Stimulated activated naive CD8-positive, alpha-beta T cell treated with anti-CD3 and anti-CD28 coated beads, Interleukin-15, amount 100 ng/mL, for 72 hours (primary cell): ENCODE measurements at places on chromosomes 2 and 18.

GRCh38 chr2:36664696-36665076 lies 31.8 kb upstream of the VIT start:
- no peak for DNase-seq

- DNase-seq = no peak
Observed at GRCh38 chr2:147177071-147177857, 667.6 kb upstream of the ACVR2A start.

GRCh38 chr2:149703281-149703680 lies 115.7 kb upstream of the MMADHC start:
- DNase-seq = no peak

DNA sequence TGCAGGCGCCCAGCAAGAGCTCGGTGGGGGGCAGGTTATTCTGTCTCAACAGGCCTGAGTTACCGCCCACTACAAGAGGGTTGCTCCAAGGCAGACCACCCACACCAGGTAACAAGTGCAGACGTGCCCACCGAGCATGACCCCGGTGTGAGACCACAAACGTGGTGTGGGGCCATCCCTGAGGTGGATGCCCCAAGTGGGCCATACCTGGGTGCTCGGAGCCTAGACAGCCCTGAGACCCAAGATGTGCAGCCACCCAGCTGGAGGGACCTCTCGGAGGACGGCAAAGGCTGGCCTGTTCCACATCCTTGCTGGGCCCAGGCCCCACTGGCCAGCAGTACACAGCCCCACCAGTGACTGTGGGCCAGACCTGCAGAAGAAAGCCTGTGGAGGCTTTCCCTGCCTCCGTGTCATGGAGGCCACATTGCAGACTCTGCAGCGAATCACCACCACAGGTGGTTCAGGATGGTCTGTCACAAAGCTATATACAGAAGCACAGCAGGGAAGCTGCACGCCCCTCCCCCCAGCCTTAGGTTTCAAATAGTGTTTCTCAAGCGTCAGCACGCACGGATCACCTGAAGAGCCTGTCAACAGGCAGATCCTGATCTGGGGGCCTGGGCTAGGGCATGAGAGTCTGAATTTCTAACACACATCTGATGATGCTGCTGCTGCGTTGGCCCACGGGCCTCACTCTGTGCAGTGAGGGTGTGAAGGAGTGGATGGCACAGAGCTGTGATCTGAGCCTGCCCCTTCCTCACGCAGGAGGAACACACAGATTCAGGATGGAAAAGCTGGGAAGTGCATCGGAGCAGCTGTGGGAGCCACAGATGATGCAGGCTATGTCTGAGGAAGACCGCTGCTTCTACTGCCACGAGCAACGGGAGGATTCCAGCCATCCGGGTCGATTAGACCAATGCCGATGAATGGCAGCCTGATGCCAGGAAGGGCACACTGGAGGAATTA lies 96.8 kb downstream of the UXS1 start:
- DNase-seq = no peak
